NB4 (cell line): ENCODE measurements at places on chromosomes 12 and 14.

DNA sequence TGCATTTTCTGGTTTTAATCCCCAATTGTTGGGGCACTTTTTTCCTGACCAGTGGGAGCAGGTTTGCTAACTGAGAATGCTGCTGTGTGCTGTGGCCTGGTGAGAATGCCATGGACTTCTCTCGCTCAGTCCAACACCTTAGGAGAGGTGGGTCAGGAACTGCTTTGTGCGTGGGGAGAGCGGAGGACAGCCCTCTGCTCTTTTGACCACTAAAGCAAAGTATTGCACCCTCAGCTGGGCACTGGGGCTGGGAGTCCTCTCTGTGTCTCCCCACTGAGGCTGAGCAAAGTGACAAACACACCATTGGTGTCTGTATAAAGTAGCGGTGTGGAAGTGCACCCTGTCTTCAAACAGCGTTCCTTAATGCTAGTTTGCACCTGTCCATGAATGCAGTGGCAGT lies 136.2 kb downstream of the SAMD4A start:
- no peak for DNase-seq

- DNase-seq: peak; percentile 96
These were observed at the start of gene DIP2B for GRCh38 chr12:50504798-50505674. Gene DIP2B, plus strand, starts transcription at chr12:50504985. Its CDS starts 156 bp downstream, at chr12:50505141.

DNA sequence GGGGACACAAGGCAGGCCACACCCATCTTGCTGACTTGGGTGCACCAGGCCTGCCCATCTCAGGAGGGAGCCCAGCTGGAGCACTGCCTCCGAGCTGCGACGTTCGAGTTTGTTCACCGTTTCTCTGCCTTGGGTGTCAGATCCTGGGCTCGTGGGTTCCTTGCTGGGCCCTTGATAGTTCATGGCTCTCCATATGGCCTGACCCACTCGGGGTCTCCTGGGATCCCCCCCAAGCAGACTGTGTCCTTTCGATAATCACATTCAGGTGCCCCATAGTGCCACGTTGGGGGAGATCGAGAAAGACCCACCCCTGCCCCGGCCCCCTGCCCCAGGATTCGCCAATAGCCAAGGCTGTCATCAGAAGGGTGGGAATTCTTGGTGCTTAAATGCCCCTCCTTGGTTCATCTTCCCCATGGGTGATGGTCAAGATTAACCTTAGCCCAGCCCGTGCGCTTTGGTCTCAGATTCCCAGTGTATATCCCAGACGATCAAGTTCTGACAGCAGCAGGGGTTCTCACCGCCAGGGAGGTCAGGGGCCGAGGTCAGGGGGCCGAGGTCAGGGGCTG lies 7.4 kb downstream of the RFLNA start:
- no peak for DNase-seq

DNA sequence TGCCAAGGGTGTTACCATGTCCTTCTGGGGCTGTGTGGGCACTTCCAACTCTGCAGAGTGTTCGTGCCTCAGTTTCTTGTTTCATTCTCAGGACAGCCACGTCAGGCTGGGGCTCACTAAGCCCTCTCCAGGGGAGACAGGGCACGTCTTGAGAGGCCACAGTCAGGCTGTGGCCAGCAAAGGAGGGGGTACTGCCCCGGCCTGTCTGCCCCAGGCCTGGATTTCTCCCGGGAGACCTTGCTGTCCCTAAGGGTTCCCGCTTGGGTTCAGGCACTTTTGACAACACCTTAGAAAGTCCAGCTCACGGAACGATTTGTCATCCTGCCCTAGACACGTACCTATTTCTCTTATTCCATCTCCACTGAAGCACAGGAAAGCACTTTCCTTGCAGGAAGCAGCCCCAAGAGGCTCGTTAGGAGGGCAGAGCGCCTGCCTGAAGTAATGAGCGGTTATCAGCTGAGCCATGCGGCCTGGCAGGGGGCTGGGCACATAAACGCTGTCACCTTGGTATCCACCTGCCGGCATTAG lies 290.4 kb upstream of the RTL1 start:
- no peak for DNase-seq

GRCh38 chr14:28247491-28247890 lies 519.1 kb upstream of the FOXG1 start:
- no peak for DNase-seq

DNA sequence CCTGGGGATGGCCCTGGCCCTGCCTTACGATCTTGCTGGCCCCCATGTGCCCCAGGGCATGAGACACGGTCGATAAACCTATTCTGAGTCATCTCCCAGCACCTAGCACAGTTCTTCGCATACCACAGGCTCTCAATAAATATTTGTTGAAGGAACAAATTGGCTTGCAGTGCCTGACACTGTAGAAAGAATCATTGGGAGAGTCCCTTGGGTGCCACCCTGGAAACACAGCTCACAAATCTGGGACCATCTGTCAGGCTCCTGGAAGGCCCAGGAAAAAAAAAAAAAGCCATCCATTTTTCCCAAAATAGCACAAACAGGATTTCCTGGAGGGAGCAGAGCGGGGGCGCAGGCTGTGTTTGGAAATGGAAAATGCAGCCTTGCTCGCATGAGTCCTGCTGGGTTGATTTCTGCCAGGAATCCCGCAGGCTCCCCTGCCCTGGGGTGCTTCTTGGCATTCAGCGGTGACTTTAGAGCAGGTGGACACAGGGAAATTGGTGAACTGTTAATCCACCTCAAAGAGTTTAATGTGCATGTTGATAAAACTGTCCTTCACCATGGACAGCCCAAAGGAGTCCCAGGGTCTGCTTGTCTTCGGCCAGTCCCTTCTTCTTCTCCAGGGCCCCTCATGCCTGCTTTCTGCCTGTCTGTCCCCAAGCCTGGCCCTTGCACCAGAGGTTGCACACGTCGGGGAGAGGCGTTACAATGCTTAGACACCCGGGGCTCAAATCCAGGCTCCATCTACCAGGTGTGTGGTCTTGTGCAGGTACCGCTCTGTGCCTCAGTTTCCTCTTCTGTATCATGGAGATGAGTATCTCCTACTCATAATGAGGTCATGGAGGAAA lies 106.1 kb upstream of the RFLNA start:
- DNase-seq: no peak

- no peak for DNase-seq
These were observed 414.0 kb upstream of the ATP2B1 start for GRCh38 chr12:90122681-90123080.

- DNase-seq: no peak
These were observed 50.3 kb downstream of the VRK1 start for GRCh38 chr14:96847451-96847850.
